Activated gamma-delta T cell treated with Interleukin-2 at 50 U/mL for 16 hours (primary cell): ENCODE measurements at places on chromosomes 11 and 22.
A peak's percentile ranks its signal among the peaks of the same experiment; 100 is the strongest.

- DNase-seq = no peak
Measured at GRCh38 chr11:22130462-22131053, 62.3 kb upstream of the ANO5 start.

DNA sequence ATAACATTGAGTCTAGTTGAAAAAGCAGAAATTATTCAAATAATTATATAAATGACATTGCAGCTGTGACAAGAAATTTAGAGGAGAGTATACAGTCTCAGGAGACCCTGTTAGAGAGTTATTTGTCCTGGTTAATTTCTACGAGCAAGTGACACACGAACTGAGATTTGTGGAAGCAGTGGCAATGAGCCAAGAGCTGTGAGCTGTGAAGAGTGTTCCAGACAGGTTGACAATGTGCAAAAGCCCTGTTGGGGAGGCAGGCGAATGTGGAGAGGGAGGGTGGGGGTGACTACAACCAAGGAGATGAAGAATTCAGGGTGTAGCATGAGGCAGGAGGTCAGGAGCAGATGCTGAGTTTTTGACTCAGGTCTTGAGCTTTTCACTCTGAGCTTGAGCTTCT is 620.2 kb upstream of the TENM4 start:
- no peak for DNase-seq

GRCh38 chr11:12066056-12066798 is 44.2 kb upstream of the MICAL2 start:
- no peak for DNase-seq

- DNase-seq = no peak
Measured at GRCh38 chr11:105032495-105032894, 2.4 kb downstream of the CASP1 start.

DNA sequence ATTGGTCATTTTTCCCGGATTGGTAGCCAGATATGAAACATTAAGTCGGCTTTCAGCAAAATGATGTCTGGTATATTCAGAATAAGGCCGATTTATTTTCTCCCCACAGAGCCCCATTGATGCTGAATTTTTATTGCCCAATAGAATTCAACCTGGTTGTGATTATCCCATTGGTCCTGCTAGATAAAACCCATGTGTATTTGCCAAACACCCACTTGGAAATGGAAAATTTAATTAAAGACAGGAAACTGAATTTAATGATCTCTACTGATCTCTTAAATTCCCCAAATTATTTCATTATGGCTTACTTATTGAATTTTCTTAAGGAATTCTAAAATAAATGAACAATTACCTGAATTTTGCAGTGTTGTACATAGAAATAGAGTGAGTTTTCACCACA is 609.8 kb downstream of the NTM start:
- DNase-seq = no peak

DNA sequence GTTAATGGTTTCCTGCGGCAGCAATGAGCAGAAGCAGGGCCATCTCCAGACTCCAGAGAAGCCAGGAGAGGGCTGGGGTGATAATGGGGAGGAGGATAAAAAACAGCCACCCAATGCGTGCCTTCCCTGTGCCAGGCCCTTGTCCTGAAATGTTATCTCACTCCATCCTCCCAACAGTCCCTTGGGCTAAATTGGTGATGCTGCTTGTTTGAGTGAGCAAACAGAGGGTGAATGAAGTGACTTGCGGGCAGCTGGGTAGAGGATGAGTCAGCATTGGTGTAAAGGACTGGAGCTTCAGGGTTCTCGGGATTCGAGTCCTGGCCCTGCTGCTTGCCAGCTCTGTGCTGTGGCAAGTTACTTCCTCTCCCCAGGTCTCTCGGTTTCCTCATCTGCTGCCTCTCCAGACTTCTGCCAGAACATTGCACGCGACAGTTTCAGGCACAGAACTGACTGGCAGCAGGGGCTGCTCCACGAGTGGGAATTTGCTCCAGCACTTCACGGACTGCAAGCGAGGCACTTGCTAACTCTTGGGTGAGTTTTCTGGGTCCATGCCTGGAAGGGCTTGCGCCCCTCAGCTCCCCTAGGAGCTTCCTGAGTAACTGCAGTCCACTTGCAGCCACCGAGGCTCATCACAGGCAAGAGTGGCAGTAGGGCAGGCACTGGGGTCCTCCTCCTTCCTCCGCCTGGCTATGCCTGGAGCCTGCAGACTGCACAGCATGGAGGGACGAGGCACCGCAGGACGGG is at the start of gene P2RY6:
Gene P2RY6, plus strand, starts transcription at position 403 of the 744 bp plus-strand sequence. CDS start 24,181 bp downstream, outside the sequence.
- no peak for DNase-seq

DNA sequence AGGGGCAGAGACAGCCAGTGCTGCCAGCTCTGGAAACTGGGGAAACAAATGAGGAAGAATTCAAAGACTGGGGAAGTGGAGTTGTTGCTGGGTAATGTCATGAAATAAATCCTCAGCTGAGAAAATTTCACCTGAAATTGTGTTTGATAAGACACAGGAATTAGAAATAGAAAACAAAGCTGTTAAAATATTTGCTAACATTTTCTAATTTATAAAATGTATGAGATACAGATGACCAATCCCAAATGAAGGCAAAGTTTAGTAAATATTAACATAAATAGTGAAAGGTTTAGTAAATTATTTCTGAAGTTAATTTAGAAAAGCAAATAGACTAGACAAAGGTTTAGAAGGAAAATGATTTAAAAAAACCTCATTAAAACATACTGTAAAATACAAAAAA is at the start of gene OR56A5:
Gene OR56A5, minus strand, starts transcription at position 101 of the 400 bp plus-strand sequence. Its CDS starts 0 bp downstream, at position 101.
- no peak for DNase-seq

DNA sequence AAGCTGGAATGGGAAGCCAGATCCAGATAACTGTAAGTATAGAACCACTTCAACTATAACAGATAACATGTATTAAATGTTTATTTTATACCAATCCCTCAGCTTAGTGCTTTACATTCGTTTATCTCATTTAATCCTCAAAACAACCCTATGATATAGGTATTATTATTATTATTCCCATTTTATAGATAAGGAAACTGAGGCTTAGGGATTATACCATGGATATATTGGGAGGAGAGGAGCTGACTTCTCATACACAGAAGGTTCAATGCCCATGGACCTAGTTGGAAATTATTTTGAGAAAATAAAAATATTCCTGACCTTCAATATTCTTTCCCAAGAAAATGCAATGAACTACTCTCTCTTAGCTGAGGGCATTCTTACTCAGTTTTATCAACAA is 140.4 kb upstream of the C11orf58 start:
- no peak for DNase-seq

GRCh38 chr11:13772223-13773046 is 104.0 kb downstream of the FAR1 start:
- peak; percentile 24 for DNase-seq

DNA sequence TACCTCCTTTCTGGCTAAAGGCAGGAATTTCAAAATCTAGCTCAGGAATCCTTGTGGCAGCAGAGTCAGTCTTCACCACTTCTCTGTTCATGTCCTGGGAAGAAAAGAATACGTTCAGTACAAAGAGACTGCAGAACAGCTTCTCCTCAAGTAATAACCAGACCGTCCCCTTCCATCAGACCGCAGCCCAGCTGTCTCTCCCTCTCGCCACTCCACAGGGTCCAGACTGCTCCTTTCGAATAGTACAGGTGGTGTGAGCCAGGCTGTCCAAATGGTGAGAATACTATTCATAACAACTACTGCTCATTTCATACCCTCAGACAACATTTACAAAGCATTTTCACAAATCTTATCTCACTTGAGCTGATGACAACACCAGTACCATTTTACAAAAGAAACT is 857 bp downstream of the ZPR1 start:
- DNase-seq = no peak

DNA sequence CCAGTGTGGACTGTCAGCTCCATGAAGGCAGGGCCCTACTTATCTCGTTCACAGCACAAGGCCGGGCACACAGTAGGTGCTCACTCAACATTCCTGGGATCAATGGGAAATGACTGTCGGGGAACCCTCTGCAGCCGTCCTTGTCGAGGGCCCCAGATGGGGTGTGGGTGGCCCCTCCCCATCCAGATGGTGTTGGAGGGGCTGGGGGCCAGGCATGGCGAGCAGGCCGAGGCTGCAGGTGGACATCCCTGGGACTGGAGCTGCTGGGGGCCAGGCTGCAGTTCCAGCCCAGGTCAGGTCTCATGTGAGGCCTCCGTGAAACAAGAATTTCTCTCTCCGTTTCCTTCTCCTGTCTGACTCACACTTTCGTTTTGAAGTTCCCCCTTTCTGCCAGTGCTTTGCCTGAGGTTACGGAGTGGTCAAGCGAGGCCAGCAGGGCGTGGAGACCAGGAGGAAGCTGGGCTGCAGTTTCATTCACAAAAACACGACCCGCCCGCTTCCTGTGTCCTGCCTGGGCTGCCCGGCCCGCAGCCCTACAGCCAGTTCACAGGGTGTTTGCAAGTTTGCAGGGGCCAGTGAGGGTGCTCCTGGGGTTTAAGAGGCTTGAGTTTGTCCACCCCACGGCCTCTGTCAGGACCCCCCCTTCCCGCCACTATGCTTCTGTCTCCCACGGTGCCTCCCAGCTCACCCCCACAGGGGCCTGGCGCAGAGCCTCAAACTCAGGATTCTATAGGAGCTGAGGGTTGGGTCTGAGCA is 4.5 kb downstream of the MYEOV start:
- no peak for DNase-seq

- DNase-seq = no peak
Measured at GRCh38 chr22:27507111-27507611, 294.4 kb downstream of the MN1 start.

- DNase-seq = peak; percentile 5
Measured at GRCh38 chr11:115503083-115503885, 931 bp downstream of the CADM1 start.

GRCh38 chr22:19109198-19110063 is 12.8 kb downstream of the DGCR2 start:
- DNase-seq = peak; percentile 53

- no peak for DNase-seq
Measured at GRCh38 chr11:9206496-9206895, 58.7 kb downstream of the DENND5A start.
